ENCODE measurements at places on chromosomes 5 and 9. TPM values are rescaled to one million over a fixed set of nuclear protein-coding genes. Genes with fewer than 3 reads are reported as not detected.

DNA sequence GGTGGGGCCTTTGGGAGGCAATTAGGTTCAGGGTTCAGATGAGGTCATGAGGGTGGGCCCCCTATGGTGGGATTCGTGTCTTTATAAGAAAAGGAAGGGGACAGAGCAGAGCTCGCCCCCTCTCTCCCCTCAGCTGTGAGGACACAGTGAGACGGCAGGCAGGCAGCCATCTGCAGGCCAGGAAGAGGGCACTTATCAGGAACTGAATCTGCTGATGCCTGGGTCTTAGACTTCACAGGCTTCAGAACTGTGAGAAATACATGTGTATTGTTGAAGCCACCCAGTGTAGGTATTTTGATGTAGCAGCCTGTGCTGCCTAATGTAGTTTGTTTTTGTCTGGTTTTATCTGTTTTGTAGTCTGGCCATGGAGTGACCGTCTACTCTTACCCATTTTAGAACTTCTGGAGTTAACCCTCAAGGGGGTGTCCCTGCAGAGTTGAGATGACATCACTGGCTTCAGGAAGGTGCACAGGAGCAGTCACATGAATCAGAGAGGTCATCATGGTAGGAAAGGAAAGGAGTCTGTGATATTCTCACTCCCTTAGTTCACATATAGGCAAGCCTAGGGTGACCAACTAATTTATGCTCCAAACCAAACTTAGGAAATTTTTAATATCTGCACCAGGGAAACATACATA lies 71.0 kb downstream of the LRRC70 start:
- no peak for DNase-seq
- H3K4me1 ChIP-seq = peaks cover 14% of the 10 kb centered on the region
- peaks cover 3% of the 10 kb centered on the region for H3K36me3 ChIP-seq
- H3K27me3 ChIP-seq = no peaks in the 10 kb centered on the region
- no peak overlapping the region for H3K4me3 ChIP-seq

DNA sequence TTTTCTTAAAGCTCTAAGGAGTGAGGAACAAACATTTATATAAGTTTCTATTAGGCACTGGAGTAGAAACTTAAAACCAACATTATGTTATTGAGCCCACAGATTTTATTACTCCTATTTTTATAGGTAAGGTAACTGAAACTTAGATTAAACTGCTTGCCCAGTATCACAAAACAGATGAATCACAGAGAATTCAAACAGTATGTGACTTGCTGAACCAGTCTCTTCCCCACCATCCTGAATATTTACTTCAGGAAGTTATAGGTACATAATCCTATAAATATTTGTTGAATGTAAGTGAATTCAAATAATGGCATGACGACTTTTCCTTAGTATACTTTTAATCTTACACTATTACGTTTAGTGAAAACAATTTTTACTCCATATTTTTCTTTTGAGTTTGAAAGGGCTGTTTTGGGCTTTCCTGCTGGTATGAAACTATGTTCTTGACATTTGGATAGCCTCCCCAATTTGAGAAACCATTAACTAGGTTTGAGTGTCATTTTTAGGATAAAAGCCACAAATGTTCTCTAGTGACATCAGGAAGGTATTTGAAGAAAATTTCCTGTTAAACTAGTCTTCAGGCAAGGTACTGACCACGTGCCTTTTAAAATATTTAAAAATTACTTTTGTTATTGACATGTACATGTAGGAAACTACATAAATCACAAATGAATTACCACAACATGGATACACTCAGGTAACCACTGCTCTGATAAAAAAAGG lies 39.3 kb downstream of the PRRC1 start:
- H3K4me3 ChIP-seq = no peak overlapping the region
- no peaks in the 10 kb centered on the region for H3K27me3 ChIP-seq
- H3K4me1 ChIP-seq = no peaks in the 10 kb centered on the region
- H3K36me3 ChIP-seq = peaks cover 18% of the 10 kb centered on the region
- H3K27ac ChIP-seq = no peak overlapping the region

DNA sequence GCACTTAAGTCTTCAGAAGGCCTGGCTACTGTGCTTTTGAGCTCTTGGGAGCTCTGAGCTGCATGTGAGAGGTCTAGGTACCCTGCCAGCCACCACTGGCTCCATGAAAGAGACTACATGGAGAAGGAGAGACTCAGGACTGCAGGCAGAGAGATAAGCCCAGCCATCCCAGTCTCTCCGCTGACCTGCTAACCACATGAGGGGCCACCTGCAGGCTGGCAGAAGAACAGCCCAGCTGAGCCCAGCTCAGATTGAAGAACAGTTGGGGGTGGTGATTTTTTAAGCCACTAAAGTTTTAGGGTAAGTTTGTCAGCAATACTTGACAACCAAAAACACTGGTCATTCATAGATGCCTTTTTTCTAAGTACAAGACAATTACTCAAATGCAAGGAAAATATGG lies 205.0 kb upstream of the PRDM9 start:
- DNase-seq = no peak
- H3K27ac ChIP-seq = no peak overlapping the region
- H3K4me1 ChIP-seq = no peaks in the 10 kb centered on the region
- no peak overlapping the region for H3K4me3 ChIP-seq

DNA sequence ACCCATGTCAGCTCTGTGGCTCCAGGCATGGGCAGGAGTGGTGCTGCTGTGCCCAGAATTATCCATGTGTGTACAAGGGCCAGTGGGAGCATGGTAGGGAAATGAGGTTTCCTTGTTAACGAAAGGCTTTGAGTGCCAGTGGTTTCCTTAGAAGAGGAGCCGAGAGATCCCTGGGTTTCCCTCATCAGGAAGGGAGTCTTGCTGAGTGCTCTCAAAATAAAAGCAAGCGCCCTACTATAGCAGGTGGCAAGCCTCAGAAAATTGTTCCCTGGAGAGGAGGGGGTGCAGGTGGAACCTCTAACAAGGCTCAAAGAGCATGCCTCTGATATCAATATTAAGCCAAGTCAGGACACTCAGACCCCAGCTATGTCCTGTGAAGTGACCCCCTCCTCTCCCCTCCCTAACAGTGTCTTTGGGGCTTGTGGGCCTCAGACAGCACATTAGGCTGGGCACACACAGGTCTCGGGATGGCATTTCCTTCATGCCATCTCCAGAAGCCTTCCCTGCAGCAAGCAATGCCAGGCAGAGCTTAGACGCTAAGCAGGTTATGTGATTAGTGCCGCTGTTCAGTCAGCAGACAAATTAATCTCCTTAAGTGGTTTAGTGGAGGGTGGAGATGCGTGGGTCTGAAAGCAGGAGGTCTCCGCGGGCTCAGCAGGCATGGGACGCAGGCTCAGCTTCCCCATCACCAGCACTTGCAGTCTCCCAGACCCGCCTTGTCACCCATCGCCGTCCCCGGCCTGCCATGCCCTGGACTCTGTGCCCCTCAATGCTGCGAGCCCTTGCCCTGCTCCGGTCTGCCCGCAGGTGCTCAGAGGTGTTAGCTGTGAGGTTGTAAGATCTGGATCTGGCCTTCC lies 60.0 kb upstream of the RARS1 start:
- H3K4me3 ChIP-seq = no peak overlapping the region
- no peaks in the 10 kb centered on the region for H3K4me1 ChIP-seq
- DNase-seq = no peak
- no peaks in the 10 kb centered on the region for H3K36me3 ChIP-seq
- H3K27ac ChIP-seq = no peak overlapping the region

DNA sequence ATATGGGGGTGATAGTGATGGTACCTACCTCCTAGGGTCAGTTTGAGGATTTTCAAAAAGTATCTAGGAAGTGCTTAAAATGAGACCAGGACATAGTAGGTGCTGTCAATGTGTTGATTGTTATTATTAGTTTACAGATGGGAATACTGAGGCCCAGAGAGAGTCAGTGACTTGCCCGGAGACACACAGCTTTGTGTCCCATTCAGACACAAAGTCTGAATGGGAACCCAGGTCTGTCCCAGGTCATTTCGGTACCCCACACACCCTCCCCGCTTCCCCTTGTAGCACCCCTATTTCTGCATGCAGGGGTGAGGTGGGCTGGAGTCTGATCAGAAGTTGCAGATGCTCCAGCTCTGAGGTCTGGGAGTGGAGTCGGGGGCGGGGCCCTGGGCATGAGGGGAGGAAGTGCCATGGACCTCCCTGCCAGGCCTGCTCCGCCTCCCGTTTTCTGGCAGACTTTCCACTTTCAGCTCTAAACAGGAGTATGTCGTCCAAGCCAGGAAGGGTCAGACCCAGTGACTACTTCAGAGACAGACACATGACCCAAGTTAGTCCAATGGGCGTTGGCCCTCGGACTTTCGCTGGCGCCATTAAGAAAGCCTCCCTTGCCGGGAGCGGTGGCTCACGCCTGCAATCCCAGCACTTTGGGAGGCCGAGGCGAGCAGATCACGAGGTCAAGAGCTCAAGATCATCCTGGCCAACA lies 3.2 kb upstream of the DBN1 start:
- peak overlapping the region; percentile 47 for H3K4me3 ChIP-seq
- H3K27ac ChIP-seq = peak overlapping the region; percentile 77
- no peak for DNase-seq
- H3K36me3 ChIP-seq = no peaks in the 10 kb centered on the region

The SH3GL2 gene
- not detected for total RNA-seq

The EPB41L4A gene
- total RNA-seq = 0.34 TPM

The CD274 gene
- 36.7 TPM for total RNA-seq

The LCN1 gene
- total RNA-seq = not detected

The LCN12 gene
- total RNA-seq = 2.1 TPM

The HTR4 gene
- not detected for total RNA-seq

DNA sequence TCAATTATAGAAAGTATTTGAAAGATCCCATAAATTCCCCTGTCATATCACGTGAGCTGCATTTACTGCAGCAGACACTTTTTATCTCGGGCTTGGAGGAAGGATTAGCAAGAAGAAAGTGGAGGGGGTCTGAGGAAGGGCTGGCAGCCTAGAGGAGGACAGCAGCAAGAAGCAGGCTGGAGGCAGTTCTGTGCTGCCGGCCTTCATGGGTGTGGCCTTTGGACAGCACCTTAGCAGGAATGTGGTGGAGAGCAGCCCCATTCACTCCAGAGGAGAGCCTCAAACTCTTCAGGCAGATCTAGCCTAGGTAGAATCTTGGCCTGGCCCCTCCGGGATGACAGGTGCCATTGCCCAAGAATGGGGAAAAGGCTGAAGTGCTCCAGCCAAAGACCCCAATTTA lies 89.8 kb upstream of the GABRP start:
- H3K36me3 ChIP-seq = no peaks in the 10 kb centered on the region
- no peak overlapping the region for H3K4me3 ChIP-seq
- H3K4me1 ChIP-seq = no peaks in the 10 kb centered on the region
- DNase-seq = no peak
- no peak overlapping the region for H3K27ac ChIP-seq

The IGFBPL1 gene
- not detected for total RNA-seq

- no peak for DNase-seq
- H3K4me3 ChIP-seq = no peak overlapping the region
- no peak overlapping the region for H3K27ac ChIP-seq
- no peaks in the 10 kb centered on the region for H3K36me3 ChIP-seq
Observed at GRCh38 chr9:135144581-135145170, 57.2 kb downstream of the OLFM1 start.

The ZBED3 gene
- 0.48 TPM for total RNA-seq

- no peak for DNase-seq
- H3K27me3 ChIP-seq = no peaks in the 10 kb centered on the region
- no peaks in the 10 kb centered on the region for H3K4me1 ChIP-seq
- H3K36me3 ChIP-seq = no peaks in the 10 kb centered on the region
- no peak overlapping the region for H3K27ac ChIP-seq
Observed at GRCh38 chr9:84738353-84738752, 68.8 kb downstream of the NTRK2 start.

- H3K27me3 ChIP-seq = peaks cover 22% of the 10 kb centered on the region
- H3K4me1 ChIP-seq = no peaks in the 10 kb centered on the region
- no peak for DNase-seq
- H3K27ac ChIP-seq = no peak overlapping the region
Observed at GRCh38 chr9:4375424-4376200, 75.7 kb upstream of the GLIS3 start.

DNA sequence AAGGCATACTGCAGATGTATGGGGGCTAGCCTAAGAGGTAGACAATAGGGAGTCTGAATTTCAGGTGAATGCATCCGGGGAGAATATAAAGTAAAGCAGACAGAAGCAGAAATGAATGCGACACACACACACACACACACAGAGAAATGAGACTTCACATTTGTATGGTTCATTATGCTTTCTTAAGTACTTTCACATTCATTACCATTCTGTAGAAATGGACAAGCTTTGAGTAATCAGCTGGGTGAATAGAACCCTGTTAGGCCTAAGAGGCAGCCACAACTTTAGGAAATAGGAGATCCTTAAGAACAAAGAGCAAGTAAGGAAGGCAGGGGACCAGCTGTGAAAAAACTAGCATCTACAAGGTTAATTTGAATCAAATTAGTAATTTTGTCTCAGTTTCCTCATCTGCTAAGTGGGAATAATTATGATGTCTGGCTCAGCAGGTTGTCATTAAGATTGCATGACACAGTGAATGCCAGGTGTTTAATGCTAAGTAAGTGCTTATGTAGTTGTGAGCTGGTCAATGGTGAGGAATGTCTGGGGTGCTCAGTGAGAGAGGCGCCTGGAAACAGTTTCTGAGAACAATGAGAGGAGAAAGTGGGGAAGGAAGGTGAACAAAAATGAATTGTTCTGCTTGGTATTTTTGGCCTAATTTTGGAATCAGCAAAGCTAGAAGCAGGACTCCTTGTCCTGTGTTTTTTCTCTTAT lies 265.8 kb upstream of the CLINT1 start:
- H3K36me3 ChIP-seq = no peaks in the 10 kb centered on the region
- no peaks in the 10 kb centered on the region for H3K4me1 ChIP-seq
- no peak overlapping the region for H3K27ac ChIP-seq
- no peak for DNase-seq

The DYNC2I2 gene
- total RNA-seq = 41.7 TPM

DNA sequence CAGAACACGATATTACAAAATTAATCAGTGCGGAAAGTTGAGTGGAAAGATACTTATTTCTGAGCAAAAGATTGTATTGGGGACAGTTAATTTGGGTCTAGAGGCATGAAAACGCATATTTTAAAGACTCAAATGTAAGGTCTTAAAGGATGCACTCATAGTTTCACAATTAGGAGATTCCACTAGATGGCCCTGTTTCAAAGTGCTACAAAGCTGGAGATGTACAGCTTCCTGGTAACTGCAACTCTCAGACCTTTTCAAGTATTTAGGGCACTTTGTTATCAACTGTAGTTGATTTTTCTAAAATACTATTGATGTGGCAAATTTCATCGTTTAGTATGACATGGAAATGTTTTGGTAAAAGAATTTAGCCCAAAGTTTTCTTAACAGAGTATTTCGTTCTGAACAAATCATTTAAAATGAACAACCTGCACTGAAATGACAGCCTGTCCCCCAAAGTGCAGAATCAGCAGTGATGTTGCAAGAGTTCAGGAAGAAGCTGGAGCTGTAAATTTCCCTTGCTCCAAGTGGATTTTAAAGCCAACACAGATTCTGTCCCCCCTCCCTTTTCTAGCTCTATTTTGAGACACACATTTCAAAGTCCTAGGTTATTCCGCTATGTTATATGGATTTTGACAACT lies 16.2 kb upstream of the NDUFB6 start:
- H3K36me3 ChIP-seq = no peaks in the 10 kb centered on the region
- H3K27ac ChIP-seq = no peak overlapping the region

GRCh38 chr5:65832603-65833228 lies 93.7 kb upstream of the ERBIN start:
- no peaks in the 10 kb centered on the region for H3K36me3 ChIP-seq
- no peak overlapping the region for H3K27ac ChIP-seq
- peaks cover 3% of the 10 kb centered on the region for H3K4me1 ChIP-seq
- no peak for DNase-seq
